ENCODE measurements at places on chromosomes 7 and 10. TPM values are rescaled to one million over a fixed set of nuclear protein-coding genes. Genes with fewer than 3 reads are reported as not detected.

SLC13A1 gene
- not detected for total RNA-seq

AGAP6 gene
- total RNA-seq = 12.3 TPM

HOXA10 gene
- 27.6 TPM for total RNA-seq

ALOX5 gene
- not detected for total RNA-seq

CALML5 gene
- total RNA-seq = not detected

SPDYE11 gene
- total RNA-seq = not detected

TUBB8 gene
- not detected for total RNA-seq

MUC12 gene
- total RNA-seq = not detected

CCDC172 gene
- total RNA-seq = not detected

DNA sequence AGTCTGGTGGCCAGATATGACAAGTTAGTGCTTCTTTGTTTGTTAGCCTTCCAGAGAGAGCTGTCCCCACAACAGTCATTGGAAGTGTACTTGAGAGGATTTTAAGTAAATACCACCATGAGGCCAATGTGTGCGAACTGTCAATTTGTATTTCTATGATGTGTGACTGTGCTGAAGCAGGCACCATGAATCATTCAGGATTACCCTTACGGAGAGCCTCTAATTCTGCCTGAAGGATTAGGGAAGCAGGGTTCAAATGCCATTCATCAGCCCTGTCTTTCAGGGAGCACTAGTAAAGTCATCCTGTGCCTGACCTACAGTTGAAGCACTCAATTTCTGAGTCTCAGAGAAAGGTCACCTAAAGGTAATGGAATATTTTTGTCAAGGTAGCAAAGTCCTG is 109.3 kb downstream of the GATA3 start:
- H3K4me3 ChIP-seq = no peak overlapping the region
- no peak overlapping the region for H3K27ac ChIP-seq
- H3K36me3 ChIP-seq = no peaks in the 10 kb centered on the region
- H3K27me3 ChIP-seq = no peaks in the 10 kb centered on the region
- no peaks in the 10 kb centered on the region for H3K4me1 ChIP-seq

- no peaks in the 10 kb centered on the region for H3K27me3 ChIP-seq
- no peak within 1 kb of the TSS for H3K27ac ChIP-seq
- H3K36me3 ChIP-seq = no peaks in the 10 kb centered on the region
- peak; percentile 66 for DNase-seq
- H3K4me1 ChIP-seq = peaks cover 26% of the 10 kb centered on the region
- peak within 1 kb of the TSS; percentile 31 for H3K4me3 ChIP-seq
Measured at GRCh38 chr10:95756041-95756761, at the start of gene ENTPD1. TSS of gene ENTPD1 (plus strand) at chr10:95756163. CDS start at chr10:95756240, 77 bp downstream.

- no peak for DNase-seq
- no peak overlapping the region for H3K27ac ChIP-seq
- no peaks in the 10 kb centered on the region for H3K27me3 ChIP-seq
- no peaks in the 10 kb centered on the region for H3K36me3 ChIP-seq
- no peaks in the 10 kb centered on the region for H3K4me1 ChIP-seq
- H3K4me3 ChIP-seq = no peak overlapping the region
Measured at GRCh38 chr7:2260820-2261219, 18.8 kb downstream of the NUDT1 start.

DNA sequence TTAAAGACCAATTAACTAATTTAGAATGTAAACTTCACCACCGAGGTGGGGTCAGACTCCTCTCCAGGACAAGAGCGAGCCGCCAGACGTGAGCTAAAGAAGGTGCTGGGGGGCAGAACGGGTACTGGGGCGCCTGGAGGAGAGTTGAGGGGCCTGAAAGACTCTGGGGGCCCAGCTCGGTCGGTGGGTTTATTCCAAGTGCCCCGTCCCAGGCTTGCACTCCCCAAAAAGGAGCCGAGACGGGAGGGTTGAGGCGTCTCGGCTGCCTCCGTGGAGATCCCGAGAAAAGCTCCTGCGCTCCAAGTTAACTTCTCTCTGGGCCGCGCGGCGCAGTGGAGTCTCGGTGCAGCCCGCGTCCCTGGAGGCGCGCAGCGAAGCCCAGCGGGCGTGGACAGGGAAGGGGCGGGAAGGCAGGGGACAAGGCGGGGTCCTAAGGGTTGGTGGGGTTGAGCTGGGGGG is 553.3 kb downstream of the TFEC start:
- H3K4me1 ChIP-seq = peaks cover 6% of the 10 kb centered on the region
- no peak overlapping the region for H3K27ac ChIP-seq

GRCh38 chr7:114183311-114184088 is 231.1 kb upstream of the FOXP2 start:
- H3K4me1 ChIP-seq = no peaks in the 10 kb centered on the region
- no peaks in the 10 kb centered on the region for H3K36me3 ChIP-seq
- no peak for DNase-seq
- H3K27ac ChIP-seq = no peak overlapping the region

DNA sequence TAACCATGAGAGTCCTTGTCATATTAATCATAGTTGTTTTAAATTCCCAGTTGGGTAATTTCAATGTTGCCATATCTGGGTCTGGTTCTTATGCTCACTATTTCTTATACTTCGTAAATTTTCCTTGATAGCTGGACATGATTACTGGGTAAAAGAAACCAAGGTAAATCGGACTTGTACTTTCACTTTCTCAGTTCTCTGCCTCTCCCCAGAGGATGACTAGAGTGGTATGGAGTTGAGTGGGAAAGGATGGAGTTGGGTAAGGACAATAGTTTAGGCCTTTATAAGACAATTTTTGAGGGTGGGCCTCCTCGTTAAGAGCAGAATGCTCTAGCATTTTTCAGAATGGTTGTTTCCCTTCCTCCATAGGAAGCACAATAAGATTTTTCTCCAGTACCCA is 106.1 kb downstream of the CRPPA start:
- H3K27me3 ChIP-seq = no peaks in the 10 kb centered on the region
- H3K4me1 ChIP-seq = peaks cover 14% of the 10 kb centered on the region
- H3K27ac ChIP-seq = no peak overlapping the region
- H3K4me3 ChIP-seq = no peak overlapping the region
- DNase-seq = no peak

DNA sequence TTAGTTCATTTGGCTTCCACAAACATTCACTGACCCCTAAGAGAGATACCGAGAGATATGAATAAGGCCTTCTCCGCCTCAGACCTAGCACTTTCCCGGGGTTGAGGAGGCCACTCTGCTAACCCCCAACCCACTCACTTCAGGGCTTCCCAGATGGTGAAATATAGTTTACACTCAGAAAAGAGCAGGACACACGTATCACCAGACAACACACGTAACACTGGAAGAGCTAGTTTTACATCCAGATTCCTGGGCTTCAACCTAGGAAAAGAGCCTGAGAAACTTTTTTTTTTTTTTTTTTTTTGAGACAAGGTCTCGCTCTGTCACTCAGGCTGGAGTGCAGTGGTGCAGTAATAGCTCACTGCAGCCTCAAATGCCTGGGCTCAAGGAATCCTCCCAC is 15.2 kb upstream of the DLG5 start:
- peaks cover 6% of the 10 kb centered on the region for H3K4me1 ChIP-seq
- H3K27ac ChIP-seq = no peak overlapping the region
- no peak for DNase-seq
- H3K36me3 ChIP-seq = no peaks in the 10 kb centered on the region
- H3K4me3 ChIP-seq = no peak overlapping the region

- DNase-seq = no peak
- no peaks in the 10 kb centered on the region for H3K36me3 ChIP-seq
- no peak overlapping the region for H3K4me3 ChIP-seq
- peaks cover 26% of the 10 kb centered on the region for H3K4me1 ChIP-seq
- H3K27ac ChIP-seq = no peak overlapping the region
- no peaks in the 10 kb centered on the region for H3K27me3 ChIP-seq
Measured at GRCh38 chr10:22634093-22634492, 80.3 kb downstream of the PIP4K2A start.

- no peak for DNase-seq
- H3K36me3 ChIP-seq = no peaks in the 10 kb centered on the region
- no peak overlapping the region for H3K4me3 ChIP-seq
- H3K27me3 ChIP-seq = peaks cover 17% of the 10 kb centered on the region
- H3K27ac ChIP-seq = no peak overlapping the region
Measured at GRCh38 chr7:127534636-127535035, 50.8 kb downstream of the GCC1 start.

DNA sequence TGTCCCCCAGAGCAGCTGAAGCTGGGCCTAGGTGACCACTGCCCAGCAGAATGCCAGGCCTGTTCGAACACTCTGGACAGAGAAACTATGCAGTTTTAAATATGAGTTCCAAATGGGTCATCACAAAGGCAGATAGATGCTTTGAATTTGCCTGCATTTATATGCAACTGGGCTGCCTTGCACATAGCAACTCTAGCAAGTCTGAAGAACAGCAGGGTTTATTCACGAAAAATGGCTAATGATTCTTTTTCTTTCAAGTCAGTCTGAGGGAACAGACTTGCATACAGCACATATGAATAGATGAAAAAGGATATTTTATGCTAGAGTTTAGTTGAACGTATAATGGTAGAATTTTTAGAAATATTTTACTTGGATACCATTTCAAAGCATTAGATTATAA is 68.5 kb downstream of the SLC35B4 start:
- no peak for DNase-seq
- no peaks in the 10 kb centered on the region for H3K4me1 ChIP-seq
- no peak overlapping the region for H3K27ac ChIP-seq
- no peak overlapping the region for H3K4me3 ChIP-seq

GRCh38 chr10:4354382-4354812 is 471.6 kb upstream of the AKR1E2 start:
- H3K36me3 ChIP-seq = no peaks in the 10 kb centered on the region
- H3K27me3 ChIP-seq = no peaks in the 10 kb centered on the region
- DNase-seq = no peak
- H3K4me3 ChIP-seq = no peak overlapping the region
- H3K4me1 ChIP-seq = peaks cover 46% of the 10 kb centered on the region
- H3K27ac ChIP-seq = peak overlapping the region; percentile 94

- peaks cover 17% of the 10 kb centered on the region for H3K4me1 ChIP-seq
- DNase-seq = peak; percentile 19
- peak within 1 kb of the TSS; percentile 80 for H3K4me3 ChIP-seq
Measured at GRCh38 chr7:103989200-103989784, at the start of gene RELN. TSS of gene RELN (minus strand) at chr7:103989658. CDS start at chr7:103989356, 302 bp downstream.
